Glomerular endothelial cell (primary cell): ENCODE measurements at places on chromosomes 16 and 17. TPM values are rescaled to one million over a fixed set of nuclear protein-coding genes. Genes with fewer than 3 reads are reported as not detected.

The G6PC1 gene
- not detected in 2 replicates for total RNA-seq

The TBX21 gene
- total RNA-seq = not detected in 2 replicates

The OR3A1 gene
- not detected in 2 replicates for total RNA-seq

DNA sequence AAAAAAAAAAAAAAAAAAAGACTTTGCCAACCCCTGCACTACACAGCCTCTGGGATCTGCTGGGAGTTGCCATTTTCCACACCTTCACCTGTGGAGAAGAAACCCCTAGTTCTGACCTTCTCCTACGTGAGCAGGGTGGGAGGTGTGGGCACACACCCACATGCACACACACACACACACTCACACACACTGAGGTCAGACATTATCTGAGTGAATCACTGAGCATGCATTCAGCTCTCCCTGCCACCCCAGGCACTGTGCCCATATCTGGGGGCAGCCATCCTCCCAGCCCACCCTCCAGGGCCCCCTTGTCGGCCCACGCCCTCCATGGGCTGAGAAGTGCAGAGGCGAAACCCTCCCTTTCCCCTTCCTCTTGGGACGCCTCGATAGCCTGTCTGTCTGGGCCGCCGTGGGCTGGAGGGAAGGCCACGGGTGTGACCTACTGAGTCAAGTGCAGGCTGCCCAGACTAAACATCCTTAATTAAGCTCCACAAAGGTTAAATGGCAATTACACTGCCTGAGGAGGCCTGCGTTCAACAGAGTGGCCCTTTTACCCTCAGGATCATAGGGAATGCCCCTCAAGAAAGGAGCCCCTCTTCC lies 143.8 kb downstream of the C16orf95 start:
- DNase-seq = no peak

DNA sequence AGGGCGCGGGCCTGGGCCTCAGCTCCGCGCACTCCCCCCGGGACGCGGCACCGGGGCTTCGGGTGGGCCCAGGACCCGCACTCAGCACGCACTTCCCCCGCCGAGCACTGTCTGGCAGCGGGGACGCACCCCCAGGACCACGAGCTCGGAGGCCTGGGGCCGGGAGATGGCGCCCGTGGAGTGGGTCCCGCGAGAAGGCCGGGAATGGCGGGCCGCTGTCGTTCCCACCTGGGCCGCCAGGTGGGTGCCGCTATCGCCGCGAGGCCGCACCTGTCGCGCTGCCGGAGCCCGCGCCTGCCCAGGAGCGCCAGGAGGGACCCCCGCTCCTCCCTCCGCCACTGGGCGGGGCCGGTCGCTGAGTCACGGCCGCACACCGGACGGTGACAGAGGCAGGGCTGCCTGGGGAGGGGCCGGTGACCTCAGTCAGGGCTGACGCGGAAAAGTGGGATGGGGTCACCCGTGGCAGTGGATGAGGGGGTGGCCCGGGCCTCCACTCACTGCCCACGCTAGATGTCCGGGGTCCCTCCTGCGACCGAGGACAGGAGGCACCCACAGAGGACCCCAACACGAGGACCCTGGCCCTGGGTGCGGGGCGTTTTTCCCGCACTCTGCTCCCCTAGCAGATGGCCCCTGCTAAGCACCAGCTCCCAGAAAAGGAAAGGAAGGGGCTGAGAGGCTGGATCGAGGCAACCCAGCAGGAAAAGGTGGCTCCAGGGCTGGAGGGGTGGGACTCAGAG lies 6.9 kb upstream of the ACTG1 start:
- DNase-seq = no peak

- no peak for DNase-seq
Measured at GRCh38 chr16:1245452-1246020, 5.0 kb downstream of the TPSAB1 start.

DNA sequence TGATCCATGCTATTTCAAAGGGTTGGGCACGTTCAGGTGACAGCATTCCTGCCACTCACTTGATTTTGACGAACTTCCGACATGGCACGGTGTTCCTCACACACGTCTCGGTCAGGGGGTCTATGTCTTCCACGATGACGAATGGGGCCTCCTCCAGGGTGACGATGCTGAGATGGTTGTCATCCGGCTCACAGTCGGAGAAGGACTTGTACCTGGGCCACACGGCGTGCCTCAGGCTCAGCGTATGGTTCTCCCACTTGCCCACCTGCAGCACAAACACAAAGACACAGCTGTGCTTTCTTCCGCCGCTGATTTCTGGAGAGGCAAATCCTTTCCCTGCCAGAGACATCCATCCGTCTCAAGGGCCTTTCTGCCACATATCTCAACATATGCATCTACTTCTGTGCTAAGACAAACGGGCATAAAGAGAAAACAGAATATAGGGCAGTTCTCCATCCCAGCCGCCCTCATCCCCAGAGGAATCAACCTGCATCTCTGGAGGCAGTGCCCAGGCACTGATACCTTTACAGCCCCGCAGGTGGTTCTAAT lies 332.5 kb downstream of the GRIN2A start:
- no peak for DNase-seq

GRCh38 chr17:80180192-80180591 lies 10.4 kb downstream of the CARD14 start:
- DNase-seq = no peak

GRCh38 chr16:46887524-46887854 lies 3.3 kb downstream of the GPT2 start:
- no peak for DNase-seq

GRCh38 chr17:79609673-79610645 lies 892 bp downstream of the RBFOX3 start:
- no peak for DNase-seq

DNA sequence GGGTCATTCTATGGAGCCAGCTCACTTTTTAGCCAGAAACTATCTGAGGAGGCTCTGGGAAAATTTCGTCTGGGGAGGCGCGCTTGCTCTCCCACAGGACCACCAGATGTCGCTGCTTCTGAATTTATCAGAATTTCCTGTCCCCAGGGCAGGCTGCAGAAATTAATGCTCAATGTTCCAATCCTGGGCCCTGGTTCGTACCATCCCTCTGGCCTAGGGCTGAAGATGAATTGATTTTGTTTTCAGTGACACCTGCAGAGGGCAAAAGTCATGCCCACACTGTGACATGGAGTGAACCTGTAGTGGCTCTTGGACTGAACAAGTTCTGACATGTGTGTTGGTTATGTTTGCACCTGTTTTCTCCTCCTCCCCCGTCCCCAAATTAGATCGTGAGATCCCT lies 482.6 kb downstream of the NPIPA7 start:
- no peak for DNase-seq

DNA sequence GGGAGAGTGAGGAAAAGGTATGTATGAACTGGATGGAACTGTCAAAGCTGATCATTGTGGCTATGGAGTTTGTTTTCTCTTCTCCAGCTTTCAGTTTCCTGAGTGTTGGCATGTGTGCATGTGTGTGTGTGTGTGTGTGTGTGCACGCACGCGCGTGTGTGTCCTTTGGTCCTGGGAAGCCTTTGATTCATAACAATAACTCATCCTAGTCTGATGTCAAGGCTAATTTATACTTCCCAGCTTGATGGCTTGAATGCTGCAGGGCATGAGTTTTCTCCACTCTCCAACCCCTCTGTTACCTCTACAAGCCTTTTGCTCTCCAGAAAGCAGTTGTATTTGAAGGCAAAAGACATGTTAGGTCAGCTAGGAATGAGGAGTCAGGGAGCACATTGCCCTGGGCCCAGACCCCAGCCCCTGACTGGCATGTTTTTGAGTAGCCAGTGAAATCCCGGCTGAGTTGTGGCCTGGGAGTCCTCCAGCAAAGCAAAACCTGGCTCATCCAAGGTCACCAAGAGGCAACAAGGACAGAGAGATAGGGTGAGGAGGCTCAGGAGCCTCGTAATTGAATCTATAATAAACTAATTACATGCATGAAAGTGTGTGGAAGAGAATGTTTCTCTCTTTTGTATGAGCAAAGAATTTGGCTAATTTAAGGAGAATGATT lies 8.9 kb upstream of the CDC42EP4 start:
- DNase-seq = no peak

DNA sequence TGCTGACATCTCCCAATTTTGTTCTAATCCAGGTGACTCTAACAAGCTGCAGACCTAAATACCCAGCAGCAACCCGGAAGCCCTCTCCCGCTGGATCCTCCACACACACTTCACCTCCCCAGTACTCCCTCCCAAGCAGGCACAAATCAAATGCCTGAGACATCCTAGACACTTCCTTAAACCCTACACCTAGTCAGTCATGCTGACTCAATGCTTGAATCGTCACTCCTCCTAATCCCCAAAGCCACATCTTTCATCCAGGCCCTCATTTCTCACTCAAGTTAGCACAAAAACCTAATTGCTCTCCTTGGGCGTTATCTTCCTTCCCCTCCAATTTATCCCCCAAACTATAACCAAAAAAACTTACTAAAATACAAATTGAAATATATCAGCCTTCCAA lies 32.7 kb downstream of the CMC2 start:
- DNase-seq = no peak

- no peak for DNase-seq
Measured at GRCh38 chr16:30748634-30749445, 615 bp downstream of the PHKG2 start.

GRCh38 chr17:74008196-74008595 lies 195.3 kb upstream of the RPL38 start:
- no peak for DNase-seq

DNA sequence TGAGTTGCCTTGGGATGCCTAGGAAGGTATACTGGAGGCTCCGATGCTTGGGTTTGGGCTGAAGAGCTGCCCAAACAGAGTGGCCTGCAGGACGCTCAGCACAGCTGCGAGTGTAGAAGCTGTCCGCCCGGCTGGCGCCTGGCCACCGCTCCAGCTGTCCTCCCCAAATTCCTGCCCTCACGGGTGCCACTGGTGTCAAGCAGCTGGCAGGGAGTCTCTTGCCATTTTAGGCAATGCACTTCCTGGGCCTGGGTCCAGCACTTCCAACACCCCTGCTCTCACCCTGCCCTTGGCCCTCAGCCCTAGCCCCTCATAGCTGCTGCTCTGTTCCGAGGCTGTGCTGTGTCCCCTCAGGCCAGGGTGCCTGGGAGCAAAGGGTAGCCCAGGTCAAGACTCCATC lies 5.2 kb upstream of the PKMYT1 start:
- no peak for DNase-seq

GRCh38 chr17:58082341-58082869 lies 814 bp upstream of the DYNLL2 start:
- DNase-seq = no peak

GRCh38 chr16:57518520-57518919 lies 17.9 kb downstream of the CCDC102A start:
- no peak for DNase-seq

DNA sequence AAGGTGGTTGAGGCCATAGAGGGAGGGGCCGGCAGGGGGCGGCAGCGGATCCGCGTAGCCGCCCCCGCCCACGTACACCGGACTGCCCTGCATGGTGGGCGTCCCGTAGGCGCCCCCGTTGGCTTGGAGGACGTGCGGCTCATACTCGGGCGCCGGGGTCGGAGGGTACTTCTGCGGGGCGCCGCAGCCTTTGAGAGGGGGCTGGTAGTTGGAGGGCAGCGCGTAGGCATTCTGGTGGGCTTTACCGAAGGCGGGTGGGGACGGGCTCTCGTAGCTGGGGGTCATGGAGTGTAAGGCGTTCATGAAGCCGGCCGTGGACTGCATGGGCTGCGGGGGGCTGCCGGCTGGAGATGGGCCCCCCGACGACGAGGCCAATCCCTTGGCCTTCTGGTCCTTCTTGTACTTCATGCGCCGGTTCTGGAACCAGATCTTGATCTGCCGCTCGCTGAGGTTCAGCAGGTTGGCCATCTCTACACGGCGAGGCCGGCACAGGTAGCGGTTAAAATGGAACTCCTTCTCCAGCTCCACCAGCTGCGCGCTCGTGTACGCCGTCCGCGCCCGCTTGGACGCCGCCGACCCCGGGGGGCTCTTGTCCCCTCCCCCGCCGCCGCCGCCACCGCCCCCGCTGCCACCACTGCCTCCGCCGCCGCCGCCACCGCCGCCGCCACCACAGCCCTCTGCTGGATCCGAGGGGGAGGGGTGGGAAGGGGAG lies 5.7 kb upstream of the HOXB2 start:
- no peak for DNase-seq

- peak; percentile 66 for DNase-seq
Measured at GRCh38 chr16:85878875-85879274, 20.1 kb upstream of the IRF8 start.

- no peak for DNase-seq
Measured at GRCh38 chr17:71024172-71024571, 854.8 kb downstream of the KCNJ2 start.

DNA sequence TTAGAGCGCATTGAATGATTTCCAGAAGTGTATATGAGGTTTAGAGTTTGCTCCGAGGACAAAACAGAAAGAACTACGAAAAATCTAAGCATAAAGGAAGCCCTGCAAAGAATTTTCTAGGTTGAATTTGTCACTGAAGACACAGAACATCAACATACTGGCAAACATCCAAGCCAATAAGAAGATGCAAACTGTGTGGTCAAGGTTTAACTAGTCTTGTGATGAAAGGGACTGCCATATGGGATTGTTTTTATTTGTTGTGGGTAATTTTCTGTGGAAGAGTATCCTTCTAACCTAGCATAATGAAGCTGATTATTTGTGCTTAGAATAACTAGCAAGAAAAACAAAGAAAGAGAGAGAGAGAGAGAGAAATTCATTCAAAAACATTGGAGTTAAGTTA lies 492.0 kb upstream of the ERCC4 start:
- DNase-seq = no peak

GRCh38 chr17:27578718-27579085 lies 52.3 kb upstream of the LGALS9 start:
- no peak for DNase-seq

- no peak for DNase-seq
Measured at GRCh38 chr16:4936991-4937781, at the start of gene PPL. Gene PPL, minus strand, starts transcription at chr16:4937148. Its CDS starts 103 bp downstream, at chr16:4937045.

- no peak for DNase-seq
Measured at GRCh38 chr16:74679983-74680382, 13.3 kb upstream of the RFWD3 start.

DNA sequence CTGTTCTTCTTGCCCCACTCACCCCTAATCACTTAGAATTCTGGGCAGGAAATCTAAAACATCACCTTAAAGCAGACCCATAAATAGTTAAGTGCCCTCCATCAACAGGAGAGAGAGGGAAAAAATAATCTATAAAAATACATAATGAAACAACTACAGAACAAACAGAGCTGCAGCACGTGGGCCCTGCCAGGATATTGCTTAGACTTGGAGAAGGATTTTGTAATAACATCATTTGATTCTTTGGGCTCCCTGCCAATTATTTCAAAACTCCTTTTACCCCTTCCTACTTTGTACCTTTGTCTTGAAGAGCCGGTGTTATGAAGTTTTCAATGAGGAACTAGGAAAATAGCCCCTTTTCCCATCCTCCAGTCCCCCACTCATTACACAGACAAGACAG lies 130.6 kb upstream of the TOX3 start:
- no peak for DNase-seq

DNA sequence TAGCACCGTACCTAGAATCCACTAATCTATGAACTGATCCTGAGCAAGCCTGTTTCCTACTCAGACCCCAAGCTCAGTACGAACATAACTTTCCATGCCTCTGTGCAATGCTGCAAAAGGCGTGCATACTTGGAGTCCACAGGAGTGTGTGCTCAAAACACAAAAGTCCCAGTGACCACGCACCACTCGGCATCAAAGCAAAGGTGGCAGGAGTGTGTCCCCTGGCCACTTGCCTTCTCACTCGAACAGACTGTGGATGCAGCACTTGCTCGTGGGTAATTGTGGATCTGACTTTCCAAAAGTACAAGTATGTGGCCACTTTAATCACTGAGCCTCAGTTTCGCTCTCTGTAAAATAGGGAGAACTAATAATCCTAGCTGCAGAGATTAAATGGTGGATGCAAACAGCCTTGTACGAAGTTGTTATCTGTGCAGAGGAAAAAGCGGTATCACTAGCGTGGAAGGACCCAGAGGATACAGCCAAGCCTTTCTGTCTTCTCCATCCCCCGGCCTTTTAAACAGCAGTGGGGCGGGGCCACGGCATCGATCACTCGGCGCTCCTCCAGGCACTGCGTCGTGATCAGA lies 311 bp upstream of the KDM8 start:
- DNase-seq = no peak
